ENCODE measurements at places on chromosomes 7 and 10. TPM values are rescaled to one million over a fixed set of nuclear protein-coding genes. Genes with fewer than 3 reads are reported as not detected.

Gene OR2A7
- total RNA-seq, result not detected

DNA sequence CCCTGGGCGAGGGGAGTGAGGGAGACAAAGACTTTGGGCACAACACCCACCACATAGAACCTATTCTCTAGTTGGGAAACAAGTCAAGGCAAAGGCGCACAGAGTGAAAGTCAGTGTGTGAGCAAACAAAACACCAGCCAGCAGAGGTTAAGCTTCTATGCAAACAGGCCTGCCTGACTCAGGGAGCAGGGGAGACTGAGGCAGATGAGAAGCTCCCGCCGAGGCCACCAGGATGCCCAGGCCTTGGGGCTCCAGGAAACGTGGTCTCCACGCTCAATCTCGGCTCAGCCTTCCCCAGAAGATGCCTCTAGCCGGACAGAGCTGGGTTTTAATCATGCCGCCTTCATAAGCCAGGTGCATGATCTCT lies 74.1 kb upstream of the KCNMA1 start:
- no peaks in the 10 kb centered on the region for H3K4me1 ChIP-seq
- H3K27me3 ChIP-seq, result no peaks in the 10 kb centered on the region
- H3K27ac ChIP-seq, result no peak overlapping the region

Gene NEURL1
- total RNA-seq, result 2.6 TPM

- peak; percentile 50 for DNase-seq
- H3K27ac ChIP-seq, result no peak overlapping the region
- no peaks in the 10 kb centered on the region for H3K36me3 ChIP-seq
- peaks cover 15% of the 10 kb centered on the region for H3K4me1 ChIP-seq
- H3K4me3 ChIP-seq, result no peak overlapping the region
These were observed 24.5 kb upstream of the YWHAG start for GRCh38 chr7:76383089-76383944.

- H3K4me1 ChIP-seq, result no peaks in the 10 kb centered on the region
- no peaks in the 10 kb centered on the region for H3K36me3 ChIP-seq
- DNase-seq, result no peak
- H3K4me3 ChIP-seq, result no peak overlapping the region
- no peak overlapping the region for H3K27ac ChIP-seq
These were observed 33.9 kb upstream of the SEMA3A start for GRCh38 chr7:84228526-84228925.

- H3K36me3 ChIP-seq, result peaks cover 20% of the 10 kb centered on the region
- no peak overlapping the region for H3K4me3 ChIP-seq
- H3K27ac ChIP-seq, result no peak overlapping the region
These were observed 67.0 kb downstream of the DNAJB6 start for GRCh38 chr7:157403646-157404401.

GRCh38 chr10:4249841-4250586 lies 465.0 kb upstream of the KLF6 start:
- no peak for DNase-seq
- H3K4me1 ChIP-seq, result peaks cover 3% of the 10 kb centered on the region
- no peak overlapping the region for H3K4me3 ChIP-seq
- no peaks in the 10 kb centered on the region for H3K27me3 ChIP-seq
- H3K27ac ChIP-seq, result no peak overlapping the region

- H3K4me1 ChIP-seq, result no peaks in the 10 kb centered on the region
- no peak for DNase-seq
- no peak overlapping the region for H3K27ac ChIP-seq
- no peaks in the 10 kb centered on the region for H3K27me3 ChIP-seq
- H3K36me3 ChIP-seq, result no peaks in the 10 kb centered on the region
- H3K4me3 ChIP-seq, result no peak overlapping the region
These were observed 762.7 kb downstream of the KCNMA1 start for GRCh38 chr10:76874896-76875295.

DNA sequence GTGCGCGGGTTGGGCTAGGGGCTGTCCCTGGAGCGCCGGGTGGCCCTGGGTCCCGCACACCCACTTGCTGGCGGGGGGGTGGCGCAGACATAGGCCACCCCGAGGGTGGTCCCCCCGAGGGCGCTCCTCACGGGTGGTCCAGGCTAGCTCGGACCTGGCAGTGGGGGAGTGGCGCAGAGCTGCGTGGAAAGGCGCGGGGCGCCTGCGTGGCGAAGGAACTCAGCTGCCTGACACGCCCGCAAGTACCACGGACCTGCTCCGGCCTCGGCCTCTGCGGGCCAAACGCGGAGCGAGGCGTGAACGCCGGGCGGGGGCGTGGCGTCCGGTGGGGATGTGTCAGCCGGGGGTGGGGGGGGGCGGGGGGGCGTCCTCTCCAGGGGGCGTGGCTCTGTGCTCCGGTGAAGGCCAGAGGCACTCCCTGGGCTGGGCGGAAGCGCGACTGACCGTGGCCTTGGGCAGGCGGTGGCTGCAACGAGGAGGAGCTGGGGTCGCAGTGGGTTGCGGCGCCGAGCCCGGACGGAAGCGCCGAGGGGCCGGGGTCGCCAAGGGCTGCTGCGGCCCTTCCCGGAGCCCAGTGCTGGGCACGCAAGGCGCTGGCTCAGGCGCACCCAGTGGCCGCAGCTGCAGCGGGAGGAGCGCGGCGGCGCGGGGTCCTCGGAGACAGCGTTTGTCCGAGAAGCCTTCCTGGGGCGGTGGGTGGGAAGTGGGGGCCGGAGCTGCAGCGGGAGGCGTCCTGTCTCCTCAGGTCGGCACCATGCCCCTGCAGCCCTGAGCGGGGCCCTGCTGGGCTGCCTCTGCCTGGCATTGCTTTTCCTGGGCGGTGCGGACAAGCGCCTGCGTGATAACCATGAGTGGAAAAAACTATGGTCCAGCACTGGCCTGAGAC lies 58.9 kb upstream of the NUPR2 start:
- H3K27me3 ChIP-seq, result no peaks in the 10 kb centered on the region
- H3K4me3 ChIP-seq, result no peak overlapping the region
- H3K4me1 ChIP-seq, result no peaks in the 10 kb centered on the region
- H3K36me3 ChIP-seq, result no peaks in the 10 kb centered on the region

DNA sequence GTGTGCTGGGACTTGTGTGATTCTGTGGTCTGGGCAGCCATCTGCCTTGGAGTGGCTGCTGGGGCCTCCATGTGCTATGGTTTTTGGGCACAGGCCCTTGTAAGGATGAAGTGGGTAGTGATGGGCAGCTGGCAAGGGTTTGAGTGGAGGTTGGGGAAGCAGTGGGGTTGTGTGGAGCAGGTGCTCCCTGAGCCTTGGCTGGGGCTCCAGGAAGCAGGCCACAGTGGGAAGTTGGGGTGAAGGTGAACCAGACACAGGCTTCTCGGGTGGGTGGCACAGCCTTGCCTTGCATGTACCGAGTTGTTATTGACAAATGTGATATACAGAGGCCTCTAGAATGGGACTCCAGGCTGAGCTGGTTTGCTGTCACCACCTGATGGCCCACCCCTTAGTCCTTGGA lies 82.3 kb downstream of the ADCY1 start:
- H3K27me3 ChIP-seq, result peaks cover 12% of the 10 kb centered on the region
- DNase-seq, result no peak
- H3K27ac ChIP-seq, result no peak overlapping the region
- no peak overlapping the region for H3K4me3 ChIP-seq
- no peaks in the 10 kb centered on the region for H3K36me3 ChIP-seq
- H3K4me1 ChIP-seq, result no peaks in the 10 kb centered on the region

DNA sequence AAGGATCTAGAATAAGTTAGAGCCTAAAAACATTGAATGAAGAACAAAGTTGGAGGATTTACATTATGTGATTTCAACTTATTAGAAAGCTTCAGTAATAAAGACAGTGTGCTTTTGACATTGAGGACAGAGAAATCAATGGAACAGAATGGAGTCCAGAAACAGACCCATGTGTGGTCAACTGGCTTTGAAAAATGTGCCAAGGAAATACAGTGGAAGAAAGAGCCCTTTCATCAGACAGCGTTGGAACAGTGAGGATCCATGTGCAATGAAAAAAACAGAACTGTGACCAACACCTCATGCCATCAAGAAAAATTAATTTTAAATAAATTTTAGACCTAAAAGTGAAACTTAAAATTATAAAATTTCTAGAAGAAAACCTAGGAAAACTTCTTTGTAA lies 50.6 kb upstream of the LRRC18 start:
- H3K27me3 ChIP-seq, result no peaks in the 10 kb centered on the region
- no peak for DNase-seq
- no peak overlapping the region for H3K4me3 ChIP-seq
- no peaks in the 10 kb centered on the region for H3K4me1 ChIP-seq
- no peaks in the 10 kb centered on the region for H3K36me3 ChIP-seq

- no peak for DNase-seq
- no peak overlapping the region for H3K4me3 ChIP-seq
- H3K27me3 ChIP-seq, result no peaks in the 10 kb centered on the region
- H3K27ac ChIP-seq, result no peak overlapping the region
These were observed 170.6 kb downstream of the LRRN3 start for GRCh38 chr7:111261496-111261895.

GRCh38 chr10:78696791-78697395 lies 371.9 kb upstream of the ZMIZ1 start:
- H3K4me3 ChIP-seq, result no peak overlapping the region
- H3K27ac ChIP-seq, result no peak overlapping the region
- H3K27me3 ChIP-seq, result no peaks in the 10 kb centered on the region

Gene COBL
- 0.03 TPM for total RNA-seq

- DNase-seq, result no peak
- no peak overlapping the region for H3K27ac ChIP-seq
- no peak overlapping the region for H3K4me3 ChIP-seq
- H3K4me1 ChIP-seq, result no peaks in the 10 kb centered on the region
- H3K36me3 ChIP-seq, result no peaks in the 10 kb centered on the region
These were observed 126.1 kb downstream of the NEBL start for GRCh38 chr10:20771051-20771450.

GRCh38 chr10:69069090-69070042 lies 18.5 kb upstream of the SRGN start:
- peaks cover 6% of the 10 kb centered on the region for H3K4me1 ChIP-seq
- no peaks in the 10 kb centered on the region for H3K36me3 ChIP-seq
- no peak overlapping the region for H3K27ac ChIP-seq
- H3K27me3 ChIP-seq, result no peaks in the 10 kb centered on the region
- peak; percentile 74 for DNase-seq
- H3K4me3 ChIP-seq, result no peak overlapping the region

DNA sequence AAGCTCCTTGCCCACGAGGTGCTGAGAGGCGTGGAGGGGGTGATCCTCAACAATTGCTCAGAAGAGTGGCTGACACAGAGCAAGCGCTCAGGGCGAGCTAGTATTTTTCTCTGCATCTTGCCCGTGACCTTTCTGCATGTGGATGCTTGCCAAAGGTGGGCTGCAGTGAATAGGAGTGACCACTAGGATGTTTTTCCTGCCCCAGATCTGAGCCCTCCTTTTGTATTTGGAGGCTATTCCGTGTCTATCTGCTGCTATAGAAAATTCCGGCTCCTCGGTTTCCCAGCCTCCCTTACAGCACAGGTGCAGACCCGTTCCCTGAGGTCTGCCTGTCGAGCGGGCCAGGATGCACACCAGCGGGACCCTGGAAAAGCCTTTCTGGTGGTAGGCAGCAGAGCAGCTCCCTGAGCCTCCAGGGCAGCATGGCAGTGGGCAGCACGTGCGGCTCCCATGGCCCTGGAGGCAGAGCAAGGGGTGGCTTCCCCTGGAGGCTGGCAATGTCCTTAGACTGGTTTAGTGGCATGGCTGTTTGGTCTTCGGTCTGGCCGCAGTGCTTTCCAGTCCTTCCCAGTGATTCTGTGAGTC lies 145.1 kb upstream of the PCBD1 start:
- H3K4me3 ChIP-seq, result no peak overlapping the region
- H3K4me1 ChIP-seq, result no peaks in the 10 kb centered on the region
- no peak for DNase-seq
- no peaks in the 10 kb centered on the region for H3K27me3 ChIP-seq
- no peaks in the 10 kb centered on the region for H3K36me3 ChIP-seq

DNA sequence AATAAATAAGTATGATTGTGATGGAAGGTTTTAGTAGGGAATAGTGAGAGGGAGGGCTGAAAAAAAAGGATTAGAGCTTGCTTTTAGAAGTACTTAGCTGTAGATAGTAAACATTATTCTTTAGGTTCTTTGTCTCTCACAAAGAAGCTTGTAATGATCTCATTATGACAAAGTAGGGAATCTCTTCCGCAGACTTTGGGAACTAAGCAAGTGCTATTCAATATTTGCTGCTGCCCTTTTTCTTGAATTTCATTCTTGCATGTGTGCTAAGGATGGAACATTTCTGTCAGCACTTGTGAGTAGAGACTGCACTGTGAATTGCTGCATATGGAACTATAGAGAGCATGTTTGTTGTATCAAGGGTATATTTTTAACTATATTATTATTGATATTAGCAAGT lies 173.4 kb downstream of the ST7 start:
- H3K36me3 ChIP-seq, result 0 out of 2 replicates have a peak, but pooled peaks cover 4% of the 10 kb centered on the region
- H3K27ac ChIP-seq, result no peak overlapping the region
- peaks cover 35% of the 10 kb centered on the region for H3K4me1 ChIP-seq
- no peak overlapping the region for H3K4me3 ChIP-seq
- DNase-seq, result no peak
- no peaks in the 10 kb centered on the region for H3K27me3 ChIP-seq

Gene ZNF736
- 25.0 TPM for total RNA-seq

- no peaks in the 10 kb centered on the region for H3K4me1 ChIP-seq
- H3K27me3 ChIP-seq, result no peaks in the 10 kb centered on the region
- H3K27ac ChIP-seq, result no peak overlapping the region
- no peak for DNase-seq
- H3K4me3 ChIP-seq, result no peak overlapping the region
These were observed 11.6 kb downstream of the SPOCK2 start for GRCh38 chr10:72076756-72077155.

GRCh38 chr7:4113271-4113670 lies 568.8 kb upstream of the FOXK1 start:
- DNase-seq, result no peak
- H3K36me3 ChIP-seq, result no peaks in the 10 kb centered on the region
- H3K4me1 ChIP-seq, result no peaks in the 10 kb centered on the region
- no peak overlapping the region for H3K27ac ChIP-seq

DNA sequence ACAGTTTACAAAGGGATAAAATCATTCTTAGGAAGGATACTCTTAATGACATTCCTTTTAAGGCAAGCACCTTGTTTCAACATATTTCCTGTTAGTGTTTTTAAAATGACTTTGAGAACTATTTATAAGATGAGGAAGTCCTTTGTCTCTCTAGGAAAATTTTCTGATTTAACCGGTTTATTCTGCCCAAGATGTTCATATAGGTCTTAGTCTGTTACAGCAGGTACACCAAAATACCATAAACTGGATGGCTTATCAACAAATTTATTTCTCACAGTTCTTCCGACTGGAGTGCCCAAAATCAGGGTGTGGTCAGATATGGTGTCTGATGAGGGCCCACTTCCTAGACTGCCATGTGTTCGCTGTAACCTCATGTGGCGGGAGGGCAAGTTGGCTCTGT lies 77.9 kb downstream of the GSAP start:
- no peaks in the 10 kb centered on the region for H3K36me3 ChIP-seq
- no peak overlapping the region for H3K4me3 ChIP-seq
- no peaks in the 10 kb centered on the region for H3K4me1 ChIP-seq
- no peak for DNase-seq
- no peak overlapping the region for H3K27ac ChIP-seq

- no peak for DNase-seq
- no peaks in the 10 kb centered on the region for H3K27me3 ChIP-seq
- H3K36me3 ChIP-seq, result no peaks in the 10 kb centered on the region
- H3K4me3 ChIP-seq, result no peak overlapping the region
- no peak overlapping the region for H3K27ac ChIP-seq
These were observed 22.1 kb downstream of the RELN start for GRCh38 chr7:103967401-103967800.

All from SJCRH30 (cell line).